NCI-H2029 (cell line): ENCODE measurements at places on chromosomes 12 and 14.

GRCh38 chr14:88668448-88669116, 105.7 kb downstream of the ZC3H14 start:
- DNase-seq: no peak

DNA sequence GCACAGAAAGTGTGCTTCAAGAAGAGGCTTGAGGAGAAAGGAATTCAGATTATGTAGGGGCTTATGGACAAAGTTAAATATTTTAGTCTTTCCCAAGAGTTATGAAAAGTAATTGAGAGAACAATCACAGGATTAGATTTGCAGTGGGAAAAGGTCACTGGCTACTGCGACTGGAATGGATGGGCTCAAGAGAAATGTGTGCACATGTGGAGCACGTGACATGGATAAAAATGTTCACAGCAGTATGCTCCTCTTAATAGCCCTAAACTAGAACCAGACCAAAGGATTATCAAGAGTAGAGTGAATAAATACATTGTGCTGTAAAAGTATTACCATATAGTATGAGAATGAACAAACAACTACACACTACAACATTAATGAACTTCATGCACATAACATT, 78.1 kb downstream of the ABCD2 start:
- DNase-seq: no peak

GRCh38 chr12:7210642-7211151, 21.2 kb downstream of the PEX5 start:
- no peak for DNase-seq

DNA sequence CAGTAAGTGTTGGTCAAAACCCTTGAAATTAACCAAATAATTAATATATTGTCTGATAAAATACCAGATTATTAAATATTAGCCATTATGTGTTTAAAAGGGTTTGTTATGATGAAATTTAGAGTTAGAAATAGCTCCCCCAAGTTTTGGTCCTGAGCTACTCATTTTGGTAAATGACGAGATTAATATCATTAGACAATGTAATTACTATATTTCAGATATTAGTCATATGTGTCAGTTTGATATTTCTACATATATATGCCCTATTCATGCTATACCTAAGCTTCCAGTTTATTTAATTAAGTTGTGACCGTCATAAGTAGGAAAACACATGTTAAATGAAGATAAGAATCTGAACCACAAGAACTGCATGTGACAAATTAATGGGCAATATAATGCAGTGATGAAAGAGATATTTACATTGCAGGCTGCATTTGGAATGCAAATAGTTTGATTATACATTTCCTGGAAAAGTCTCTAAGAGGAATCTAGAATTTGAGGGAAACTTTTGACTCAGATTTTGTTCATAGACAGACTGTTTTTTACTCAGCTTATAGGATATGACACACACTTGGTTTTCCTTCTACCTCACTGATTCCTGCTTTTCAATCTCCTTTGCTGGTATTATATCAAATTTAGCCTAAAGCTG, 70.5 kb downstream of the TBC1D30 start:
- DNase-seq: no peak

DNA sequence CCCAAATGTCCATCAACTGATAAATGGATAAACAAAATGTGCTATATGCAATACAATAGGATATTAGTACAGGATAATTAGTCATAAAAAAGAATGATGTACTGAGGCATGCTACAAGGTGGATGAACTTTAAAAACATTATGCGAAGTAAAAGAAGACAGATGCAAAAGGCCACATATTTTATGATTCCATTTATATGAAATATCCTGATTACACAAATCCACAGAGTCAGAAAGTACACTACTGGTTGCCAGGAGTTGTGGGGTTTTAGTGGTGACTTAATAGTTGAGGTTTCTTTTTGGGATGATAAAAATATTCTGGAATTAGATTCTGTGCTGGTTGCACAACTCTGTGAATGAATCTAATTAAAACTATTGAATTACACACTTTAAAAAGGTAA, 12.6 kb downstream of the TRIM9 start:
- DNase-seq: no peak

- DNase-seq: no peak
Observed at GRCh38 chr14:87175175-87175574, 817.8 kb downstream of the GALC start.
